ENCODE measurements at places on chromosomes 11 and 22. TPM values are rescaled to one million over a fixed set of nuclear protein-coding genes. Genes with fewer than 3 reads are reported as not detected.

The OR8D1 gene
- total RNA-seq = not detected

DNA sequence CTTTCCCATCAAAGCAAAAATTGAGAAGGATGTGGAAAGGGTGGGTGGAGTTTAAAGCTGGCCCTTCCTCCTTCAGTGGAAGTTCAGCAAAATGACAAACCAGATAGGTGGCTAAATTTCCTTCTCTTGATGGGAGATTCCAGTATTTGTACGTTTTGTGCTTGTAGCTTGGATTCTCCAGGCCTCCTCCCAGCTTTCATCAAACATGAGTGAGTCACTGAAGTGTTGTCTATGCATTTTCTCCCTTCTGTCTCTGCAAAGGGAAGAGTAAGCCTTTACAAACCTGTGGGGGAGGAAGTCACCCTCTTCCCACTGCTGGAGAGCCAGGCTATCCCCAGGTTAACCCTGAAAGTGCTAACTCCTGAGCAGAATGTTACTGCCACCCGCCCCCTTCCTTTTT, 6.4 kb downstream of the MARK2 start:
- DNase-seq = no peak
- H3K36me3 ChIP-seq = peaks cover 6% of the 10 kb centered on the region
- peak overlapping the region; percentile 4 for H3K27ac ChIP-seq
- no peak overlapping the region for H3K4me3 ChIP-seq
- peaks cover 39% of the 10 kb centered on the region for H3K4me1 ChIP-seq

DNA sequence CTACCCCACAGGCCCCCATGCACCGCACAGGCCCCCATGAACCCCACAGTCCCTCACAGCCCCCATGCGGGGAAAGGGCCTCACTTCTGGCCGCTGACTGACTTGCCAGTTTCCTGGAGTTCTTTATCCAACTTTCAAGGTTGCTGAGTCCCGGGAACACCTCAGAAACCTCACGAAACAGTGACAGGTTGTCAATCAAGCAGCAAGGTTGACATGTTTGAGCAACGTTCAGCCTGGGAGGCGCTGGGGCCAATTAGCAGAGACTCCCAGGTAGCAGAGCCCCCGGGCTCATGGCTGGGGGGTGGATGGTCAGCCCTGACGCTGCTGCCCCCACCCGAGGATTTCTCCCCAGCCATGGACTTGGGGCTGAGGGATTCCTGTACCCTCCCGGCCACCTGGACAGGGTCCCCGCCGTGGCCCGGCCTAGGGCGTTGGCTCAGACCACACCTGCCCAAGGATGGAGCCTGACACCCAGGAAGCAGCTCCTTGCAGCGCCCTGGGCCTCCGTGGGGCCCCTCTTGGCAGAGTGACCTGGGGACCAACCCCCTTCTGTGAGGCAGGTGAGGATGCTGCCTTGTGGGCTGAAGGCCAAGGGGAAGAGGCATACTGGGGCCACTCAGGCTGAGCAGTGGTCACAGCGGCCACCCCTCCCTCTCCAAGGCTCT, 33.8 kb upstream of the CCDC188 start:
- no peaks in the 10 kb centered on the region for H3K27me3 ChIP-seq
- H3K4me3 ChIP-seq = no peak overlapping the region
- H3K4me1 ChIP-seq = no peaks in the 10 kb centered on the region
- DNase-seq = no peak

- H3K36me3 ChIP-seq = no peaks in the 10 kb centered on the region
- no peaks in the 10 kb centered on the region for H3K4me1 ChIP-seq
- H3K27ac ChIP-seq = no peak overlapping the region
- no peak overlapping the region for H3K4me3 ChIP-seq
- DNase-seq = no peak
Measured at GRCh38 chr11:27055065-27055682, 14.6 kb downstream of the BBOX1 start.

The CATSPER1 gene
- not detected for total RNA-seq

DNA sequence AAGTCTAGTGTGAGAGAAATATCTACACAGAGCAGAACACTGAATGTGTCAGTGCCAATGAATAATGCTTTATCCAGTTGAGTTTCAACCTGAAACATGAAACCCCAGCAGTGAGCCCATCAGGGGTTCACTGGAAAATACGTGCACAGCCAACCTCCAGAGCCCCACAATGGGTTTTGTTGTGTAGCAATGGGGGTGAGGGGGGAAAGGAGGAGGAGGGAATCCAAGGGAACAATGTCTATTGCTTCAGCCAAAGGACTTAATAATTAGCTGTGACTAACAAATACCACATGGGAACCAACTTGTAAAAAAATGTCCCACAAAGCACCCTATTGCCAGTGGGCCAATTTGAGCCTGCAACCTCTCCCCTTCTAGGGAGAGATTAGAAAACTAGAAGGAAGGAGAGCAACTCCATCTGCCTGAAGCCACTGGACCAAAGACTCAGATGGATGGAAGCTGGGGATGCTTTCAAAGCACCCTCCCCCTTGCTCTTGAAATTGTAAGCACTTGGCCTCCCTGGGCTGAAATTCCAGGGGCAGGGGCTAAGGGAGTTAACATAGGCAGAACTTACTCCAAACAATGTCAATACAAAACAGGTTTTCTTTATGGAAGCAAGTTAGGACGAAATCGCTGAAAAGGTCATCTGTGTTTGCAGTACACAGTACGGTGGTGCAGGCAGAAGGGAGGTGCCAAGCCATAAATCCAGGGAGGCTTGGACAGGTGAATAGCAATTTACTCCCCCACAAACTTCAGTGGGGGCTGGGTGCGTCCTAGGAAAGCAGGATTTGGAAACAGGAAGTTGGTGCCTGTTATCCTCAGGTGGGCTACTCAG, 99.8 kb downstream of the ARL14EP start:
- no peaks in the 10 kb centered on the region for H3K27me3 ChIP-seq
- H3K27ac ChIP-seq = no peak overlapping the region
- no peak overlapping the region for H3K4me3 ChIP-seq
- DNase-seq = peak; percentile 81

The ARHGEF17 gene
- total RNA-seq = 74.6 TPM

DNA sequence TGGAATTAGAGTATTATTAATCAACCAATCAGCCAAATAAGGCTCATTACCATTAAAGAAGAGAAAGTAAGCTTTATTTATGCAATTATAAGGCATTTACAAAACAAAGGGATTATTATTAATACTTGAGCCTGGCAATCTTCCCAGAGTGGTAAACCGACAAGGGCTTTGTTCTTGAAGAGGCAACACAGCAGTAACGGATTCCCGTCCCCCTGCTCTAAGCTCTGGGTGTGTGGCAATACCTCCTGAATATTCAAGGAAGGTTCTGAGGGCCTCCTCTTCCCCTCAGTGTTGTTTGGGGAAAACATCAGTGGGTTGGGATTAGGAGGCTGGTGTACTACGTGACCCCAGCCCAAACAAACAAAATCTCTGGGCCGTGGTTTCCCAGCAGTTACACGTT, 176.5 kb downstream of the TENM4 start:
- no peaks in the 10 kb centered on the region for H3K4me1 ChIP-seq
- no peak for DNase-seq
- no peaks in the 10 kb centered on the region for H3K27me3 ChIP-seq
- no peaks in the 10 kb centered on the region for H3K36me3 ChIP-seq
- no peak overlapping the region for H3K27ac ChIP-seq

GRCh38 chr11:69440876-69441275, 40.6 kb upstream of the LINC01488 start:
- no peak for DNase-seq
- peaks cover 23% of the 10 kb centered on the region for H3K4me1 ChIP-seq
- H3K36me3 ChIP-seq = no peaks in the 10 kb centered on the region
- H3K4me3 ChIP-seq = no peak overlapping the region
- no peak overlapping the region for H3K27ac ChIP-seq

GRCh38 chr11:112665291-112665690, 295.9 kb upstream of the NCAM1 start:
- no peaks in the 10 kb centered on the region for H3K36me3 ChIP-seq
- no peaks in the 10 kb centered on the region for H3K4me1 ChIP-seq
- no peak overlapping the region for H3K4me3 ChIP-seq
- no peak for DNase-seq

The TSSK2 gene
- total RNA-seq = 0.25 TPM

- DNase-seq = peak; percentile 5
- no peak overlapping the region for H3K27ac ChIP-seq
- H3K4me1 ChIP-seq = no peaks in the 10 kb centered on the region
- no peaks in the 10 kb centered on the region for H3K27me3 ChIP-seq
- peaks cover 21% of the 10 kb centered on the region for H3K36me3 ChIP-seq
Measured at GRCh38 chr22:29994027-29994715, 86.1 kb upstream of the HORMAD2 start.

DNA sequence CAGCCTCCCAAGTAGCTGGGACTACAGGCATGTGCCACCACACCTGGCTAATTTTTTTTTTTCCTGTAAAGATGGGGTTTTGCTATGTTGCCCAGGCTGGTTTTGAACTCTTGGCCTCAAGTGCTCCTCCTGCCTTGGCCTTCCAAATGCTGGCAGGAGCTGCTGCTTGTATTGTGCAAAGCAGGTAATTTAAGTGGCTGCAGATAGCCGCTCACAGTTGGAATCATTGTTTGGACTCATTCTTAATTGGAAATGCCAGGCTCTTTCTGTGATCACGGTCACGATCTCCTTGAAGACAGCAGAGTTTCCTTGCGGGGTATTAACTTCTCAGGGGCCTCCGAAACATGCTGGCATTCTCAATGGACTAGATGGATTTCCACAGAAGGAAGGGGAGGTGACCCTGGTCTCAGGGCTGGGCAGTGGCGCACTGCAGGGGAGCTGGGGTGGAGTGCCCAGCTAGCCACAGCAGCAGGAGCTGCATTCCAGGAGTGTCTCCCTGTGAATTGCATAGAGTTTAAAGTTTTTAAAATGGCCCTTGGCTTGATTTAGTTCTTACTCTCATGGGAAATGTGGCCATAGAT, 136.1 kb downstream of the MORC2 start:
- H3K4me3 ChIP-seq = no peak overlapping the region
- no peak for DNase-seq
- H3K4me1 ChIP-seq = peaks cover 14% of the 10 kb centered on the region
- no peaks in the 10 kb centered on the region for H3K27me3 ChIP-seq
- no peak overlapping the region for H3K27ac ChIP-seq
- no peaks in the 10 kb centered on the region for H3K36me3 ChIP-seq

DNA sequence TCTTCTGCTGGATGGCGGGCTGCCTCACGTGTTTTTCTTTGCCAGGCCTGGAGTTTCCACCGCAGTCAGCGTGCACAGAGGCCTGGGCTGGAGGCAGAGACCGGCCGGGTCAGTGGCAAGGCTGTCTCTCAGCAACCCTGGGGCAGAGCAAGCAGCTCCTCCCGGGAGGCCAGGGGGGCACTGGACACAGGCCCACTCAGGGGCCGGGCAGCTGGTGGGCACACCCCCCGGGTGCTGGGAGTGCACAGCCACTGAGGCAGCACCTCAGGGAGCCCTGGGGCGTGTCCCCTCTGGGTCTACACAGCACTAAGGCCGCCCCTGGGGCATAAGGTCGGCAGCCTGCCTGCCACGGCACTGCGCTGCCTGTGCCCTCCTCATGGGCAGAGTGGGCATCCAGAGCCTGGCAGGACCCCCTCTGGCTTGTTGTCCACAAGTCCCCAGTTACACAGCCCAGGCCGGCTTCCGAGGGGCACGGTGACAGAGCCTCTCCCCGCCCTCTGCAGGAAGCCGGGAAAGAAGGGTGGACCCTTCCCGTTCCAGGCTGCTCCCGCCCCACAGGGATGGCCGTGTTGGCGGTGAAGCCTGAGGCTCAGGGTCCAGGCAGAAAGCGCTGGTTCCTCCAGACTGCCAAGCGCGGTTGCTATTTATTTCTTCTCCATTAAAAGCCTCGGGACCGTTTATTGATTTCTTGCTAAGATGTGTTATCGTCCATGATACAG, 18.5 kb upstream of the TH start:
- no peaks in the 10 kb centered on the region for H3K36me3 ChIP-seq
- H3K27me3 ChIP-seq = peaks cover 3% of the 10 kb centered on the region
- no peaks in the 10 kb centered on the region for H3K4me1 ChIP-seq
- no peak overlapping the region for H3K27ac ChIP-seq
- no peak overlapping the region for H3K4me3 ChIP-seq
- peak; percentile 15 for DNase-seq

DNA sequence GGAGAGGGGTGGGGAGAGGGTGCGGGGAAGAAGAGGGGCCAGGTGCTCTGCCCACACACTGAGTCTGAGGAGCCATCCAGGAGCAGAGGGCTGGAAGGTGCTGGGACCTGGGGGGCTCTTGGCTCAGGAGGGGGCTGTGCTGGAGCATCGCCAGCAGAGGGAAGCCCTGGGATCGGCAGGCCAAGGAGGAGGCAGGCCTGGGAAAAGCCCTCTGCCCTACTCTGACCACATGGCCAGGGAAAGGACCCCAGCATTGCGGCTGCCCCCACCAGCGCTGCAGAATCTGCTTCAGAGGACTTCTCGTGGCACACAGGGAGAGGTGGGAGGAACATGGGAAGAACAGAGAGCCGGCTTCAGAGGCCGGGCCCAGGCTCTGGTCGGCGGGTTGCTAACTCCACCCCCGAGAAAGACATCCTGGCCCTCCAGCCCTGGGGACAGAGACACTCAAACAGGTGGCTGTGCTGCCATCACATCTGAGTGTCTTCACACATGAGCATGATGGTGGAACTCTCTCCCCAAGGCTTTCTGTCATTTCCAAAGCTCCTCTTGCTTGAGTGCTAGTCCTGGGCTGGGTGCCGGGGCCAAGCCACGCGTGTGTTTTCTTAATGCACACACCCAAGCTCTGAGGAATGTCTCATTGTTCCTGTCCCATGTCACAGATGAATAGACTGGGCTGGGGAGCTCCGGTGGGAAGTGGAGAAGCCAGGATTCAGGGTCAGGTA, 1378.0 kb downstream of the BRD1 start:
- H3K4me3 ChIP-seq = no peak overlapping the region
- no peaks in the 10 kb centered on the region for H3K36me3 ChIP-seq
- no peaks in the 10 kb centered on the region for H3K27me3 ChIP-seq

DNA sequence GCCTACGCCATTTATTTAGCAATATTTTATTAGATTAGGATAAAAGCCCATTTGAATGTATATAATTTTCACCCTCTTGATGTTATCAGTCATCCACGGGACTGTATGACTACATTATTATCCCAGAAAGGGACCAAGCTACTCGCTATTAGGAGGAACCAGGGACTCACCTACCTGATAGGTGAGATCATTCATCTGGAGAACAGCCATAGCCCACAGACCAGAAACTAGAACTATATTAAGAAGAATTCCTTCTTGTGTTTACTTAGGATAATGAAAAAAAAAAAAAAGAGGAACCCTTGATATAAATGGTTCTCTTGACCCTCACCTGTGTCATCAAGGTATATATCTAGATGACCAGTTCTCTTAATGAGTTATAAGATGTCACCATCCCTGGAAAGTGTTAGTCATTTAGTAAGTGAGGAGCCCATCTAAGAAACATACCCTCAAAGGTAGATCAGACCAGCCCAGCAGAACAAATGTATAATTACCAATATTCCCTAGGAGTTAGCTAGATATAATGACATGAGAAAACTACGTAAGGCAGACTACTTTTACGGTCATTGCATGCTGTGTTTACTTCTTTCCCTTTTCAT, 8.0 kb downstream of the SIK3 start:
- peaks cover 8% of the 10 kb centered on the region for H3K4me1 ChIP-seq
- H3K27me3 ChIP-seq = no peaks in the 10 kb centered on the region
- no peaks in the 10 kb centered on the region for H3K36me3 ChIP-seq
- H3K4me3 ChIP-seq = no peak overlapping the region
- DNase-seq = no peak
- H3K27ac ChIP-seq = no peak overlapping the region

The MUC5AC gene
- 0.46 TPM for total RNA-seq

- no peak overlapping the region for H3K4me3 ChIP-seq
- H3K27ac ChIP-seq = no peak overlapping the region
- DNase-seq = peak; percentile 60
- H3K36me3 ChIP-seq = no peaks in the 10 kb centered on the region
- no peaks in the 10 kb centered on the region for H3K4me1 ChIP-seq
Measured at GRCh38 chr11:86588566-86589090, 83.8 kb downstream of the ME3 start.

Data from lung (tissue), 17 donors.